ENCODE measurements at places on chromosomes 1 and 21.

GRCh38 chr1:16155537-16156410 is at the start of gene EPHA2:
Gene EPHA2 (minus strand): TSS chr1:16156069. CDS start chr1:16155932, 137 bp downstream.
- peak; percentile 91 for DNase-seq

DNA sequence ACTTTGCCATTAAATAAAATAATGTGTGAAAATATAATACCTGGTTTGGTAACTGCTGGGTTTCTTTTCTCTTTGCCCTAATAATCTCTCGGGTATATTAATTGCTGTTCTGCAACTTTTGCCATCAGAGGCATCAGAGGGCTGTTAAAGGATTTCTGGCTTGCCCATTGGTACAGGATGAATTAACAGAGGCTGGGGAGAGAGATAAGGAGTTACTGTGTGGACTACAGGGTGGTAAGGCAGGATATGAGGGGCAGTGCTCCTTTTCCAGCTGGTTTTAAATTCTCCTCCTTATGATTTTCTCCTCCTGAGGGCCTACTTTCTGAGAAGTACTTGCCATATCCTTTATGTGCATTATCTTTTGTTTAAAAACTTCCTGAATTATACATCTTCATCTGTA is 48.3 kb downstream of the FGGY start:
- no peak for DNase-seq

GRCh38 chr1:196002906-196003305 is 605.3 kb downstream of the KCNT2 start:
- no peak for DNase-seq

- DNase-seq, result no peak
These were observed 121.2 kb downstream of the LTN1 start for GRCh38 chr21:28871388-28872010.

DNA sequence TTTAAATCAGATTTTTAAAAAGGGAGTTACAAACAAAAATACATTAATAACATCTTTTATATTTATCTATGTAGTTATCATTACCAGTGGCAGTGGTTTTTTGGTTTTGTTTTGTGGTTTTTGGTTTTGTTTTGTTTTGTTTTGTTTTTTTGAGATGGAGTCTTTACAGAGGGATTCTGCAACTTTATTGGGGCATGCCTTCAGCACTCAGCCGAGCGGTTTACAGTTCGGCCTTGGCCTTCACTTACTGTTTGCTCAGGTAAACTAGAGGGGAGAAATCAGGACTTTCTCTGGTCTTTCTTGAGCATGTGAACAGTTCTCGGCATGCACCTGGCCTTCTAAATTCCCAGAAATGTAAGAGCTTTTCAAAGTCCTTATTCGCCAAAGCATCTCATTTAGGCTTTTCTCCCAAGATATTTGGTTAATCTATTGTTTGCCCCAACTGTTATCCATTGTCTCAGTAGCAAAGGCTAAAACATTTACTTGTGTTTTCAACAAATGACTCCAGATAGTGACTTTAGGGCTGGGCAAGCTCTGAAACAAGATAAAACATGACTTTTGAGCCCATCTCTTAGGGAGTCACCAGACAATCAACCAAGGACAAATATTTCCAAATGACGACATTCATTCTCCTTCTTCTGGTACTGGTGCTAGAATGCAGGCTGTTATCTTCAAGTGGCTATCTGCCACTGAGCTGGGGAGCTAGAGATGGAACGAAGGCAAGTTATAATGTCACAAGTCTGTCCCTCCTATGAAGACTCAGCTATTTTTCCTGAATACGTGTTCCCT is 48.4 kb upstream of the ADORA3 start:
- no peak for DNase-seq

GRCh38 chr1:206657751-206658150 is 22.4 kb downstream of the DYRK3 start:
- no peak for DNase-seq

DNA sequence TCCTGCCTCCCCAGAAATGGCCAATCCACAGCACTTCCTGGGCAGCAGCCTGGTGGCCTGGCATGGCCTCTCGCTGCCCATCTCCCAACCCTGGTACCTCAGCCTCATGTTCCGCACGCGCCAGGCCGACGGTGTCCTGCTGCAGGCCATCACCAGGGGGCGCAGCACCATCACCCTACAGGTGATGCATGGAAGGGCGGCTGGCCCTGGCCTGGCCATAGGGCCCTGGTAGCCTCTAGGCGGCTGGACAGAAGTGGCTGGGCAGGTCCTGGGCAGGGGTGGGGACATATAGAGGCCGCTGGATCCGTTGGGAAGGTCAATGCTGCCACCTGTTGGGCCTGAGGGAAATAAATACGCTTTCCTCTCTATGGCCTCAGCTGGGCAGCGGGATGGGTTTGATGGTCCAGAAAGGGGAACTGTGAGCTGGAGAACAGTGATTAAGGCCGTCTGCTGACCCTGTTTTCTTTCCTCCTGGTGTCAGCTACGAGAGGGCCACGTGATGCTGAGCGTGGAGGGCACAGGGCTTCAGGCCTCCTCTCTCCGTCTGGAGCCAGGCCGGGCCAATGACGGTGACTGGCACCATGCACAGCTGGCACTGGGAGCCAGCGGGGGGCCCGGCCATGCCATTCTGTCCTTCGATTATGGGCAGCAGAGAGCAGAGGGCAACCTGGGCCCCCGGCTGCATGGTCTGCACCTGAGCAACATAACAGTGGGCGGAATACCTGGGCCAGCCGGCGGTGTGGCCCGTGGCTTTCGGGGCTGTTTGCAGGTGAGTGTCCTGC is 14.4 kb downstream of the CELSR2 start:
- peak; percentile 97 for DNase-seq

- no peak for DNase-seq
These were observed 78.6 kb downstream of the TIAM1 start for GRCh38 chr21:31265366-31266013.

- DNase-seq, result no peak
These were observed 77.0 kb downstream of the SKI start for GRCh38 chr1:2304921-2305681.
